Stimulated activated CD8-positive, alpha-beta memory T cell treated with anti-CD3 and anti-CD28 coated beads, Interleukin-15, amount 100 ng/mL, for 4 hours (primary cell): ENCODE measurements at places on chromosomes 1 and 21.
A peak's percentile ranks its signal among the peaks of the same experiment; 100 is the strongest.

- DNase-seq: no peak
Observed at GRCh38 chr1:18531503-18531845, 50.7 kb downstream of the KLHDC7A start.

- DNase-seq: no peak
Observed at GRCh38 chr1:94012708-94013366, 103.6 kb upstream of the GCLM start.

- no peak for DNase-seq
Observed at GRCh38 chr1:198493329-198493728, 47.2 kb downstream of the ATP6V1G3 start.

DNA sequence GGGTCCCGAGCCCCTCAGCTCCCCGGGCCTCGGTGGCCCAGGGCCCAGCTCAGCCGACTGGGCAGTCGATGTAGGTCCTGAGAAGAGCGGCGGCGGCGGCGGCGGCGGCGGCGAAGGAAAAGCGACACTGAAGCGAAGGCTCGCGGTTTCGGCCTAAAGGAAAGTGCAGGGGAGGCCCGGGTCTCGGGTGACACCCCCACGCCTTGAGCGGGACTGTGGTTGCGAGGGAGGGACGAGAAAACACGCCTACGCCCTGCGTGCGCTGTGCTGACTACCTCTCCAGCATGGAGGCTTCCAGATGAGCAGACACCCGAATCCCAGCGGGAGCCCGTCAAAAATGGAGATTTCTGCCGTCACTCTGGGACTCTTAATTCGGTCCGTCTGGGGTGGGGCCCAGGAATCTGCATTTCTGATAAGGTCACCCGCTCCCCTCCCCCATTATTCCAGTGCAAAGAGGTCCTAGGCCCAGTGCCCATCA, 31.2 kb downstream of the DNTTIP2 start:
- peak; percentile 62 for DNase-seq

DNA sequence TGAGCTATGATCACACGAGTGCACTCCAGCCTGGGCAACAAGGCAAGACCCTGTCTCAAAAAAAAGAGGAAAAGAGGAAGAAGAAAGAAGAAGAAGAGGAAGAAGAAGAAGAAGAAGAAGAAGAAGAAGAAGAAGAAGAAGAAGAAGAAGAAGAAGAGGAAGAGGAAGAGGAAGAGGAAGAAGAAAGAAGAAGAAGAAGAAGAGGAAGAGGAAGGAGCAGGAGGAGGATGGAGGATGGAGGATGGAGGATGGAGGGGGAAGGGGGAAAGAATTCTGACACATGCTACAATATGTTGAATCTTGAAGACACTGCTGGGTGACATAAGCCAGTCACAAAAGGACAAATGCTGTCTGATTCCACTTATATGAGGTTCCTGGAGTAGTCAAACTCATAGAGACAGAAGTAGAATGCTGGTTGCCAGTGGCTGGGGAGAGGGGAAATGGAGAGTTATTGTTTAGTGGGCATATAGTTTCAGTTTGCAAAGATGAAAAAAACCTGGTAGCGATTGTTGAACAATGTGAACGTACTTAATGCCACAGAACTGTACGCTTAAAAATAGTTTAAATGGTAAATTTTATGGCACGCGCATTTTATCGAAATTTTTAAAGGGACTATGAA, 47.3 kb upstream of the COA6 start:
- DNase-seq: no peak

DNA sequence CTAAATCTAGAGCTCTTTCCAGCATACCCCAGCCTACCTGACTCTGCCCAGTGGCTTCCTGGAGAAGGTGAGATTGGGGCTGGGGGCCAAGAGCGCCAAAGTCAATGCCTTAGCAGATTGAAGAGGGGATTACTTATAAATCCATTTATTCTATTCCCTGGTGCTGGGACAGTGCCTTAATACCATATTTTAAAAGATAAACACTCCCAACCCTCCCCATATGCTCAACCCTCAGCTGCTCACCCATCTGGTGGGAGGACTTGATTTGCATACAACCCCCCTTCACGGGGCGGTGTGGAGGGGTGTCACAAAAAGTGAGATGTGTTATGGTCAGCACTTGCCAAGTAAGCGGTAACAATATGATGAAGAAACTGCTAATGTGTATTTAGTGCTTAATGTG, 3.2 kb upstream of the DISP3 start:
- no peak for DNase-seq

DNA sequence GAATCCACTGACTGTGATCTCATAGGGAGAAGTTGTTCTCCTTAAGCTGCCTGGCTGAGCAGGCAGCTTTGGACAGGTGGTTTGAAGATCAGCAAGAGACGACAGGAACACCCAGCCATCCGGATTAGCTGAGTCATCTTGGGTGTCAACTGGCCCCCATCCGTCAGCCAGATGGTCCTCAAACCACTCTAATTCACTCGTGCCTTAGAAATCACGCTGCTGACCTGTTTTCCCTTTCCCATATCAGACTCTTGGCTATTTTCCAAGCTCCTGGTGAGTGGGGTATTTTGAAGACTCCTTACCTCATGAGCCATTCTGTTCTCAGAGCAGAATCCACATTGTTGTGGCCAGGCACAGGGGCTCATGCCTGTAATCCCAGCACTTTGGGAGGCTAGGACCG, 149.1 kb upstream of the L1TD1 start:
- no peak for DNase-seq

GRCh38 chr1:212557739-212558692, 50.5 kb upstream of the ATF3 start:
- DNase-seq: no peak

DNA sequence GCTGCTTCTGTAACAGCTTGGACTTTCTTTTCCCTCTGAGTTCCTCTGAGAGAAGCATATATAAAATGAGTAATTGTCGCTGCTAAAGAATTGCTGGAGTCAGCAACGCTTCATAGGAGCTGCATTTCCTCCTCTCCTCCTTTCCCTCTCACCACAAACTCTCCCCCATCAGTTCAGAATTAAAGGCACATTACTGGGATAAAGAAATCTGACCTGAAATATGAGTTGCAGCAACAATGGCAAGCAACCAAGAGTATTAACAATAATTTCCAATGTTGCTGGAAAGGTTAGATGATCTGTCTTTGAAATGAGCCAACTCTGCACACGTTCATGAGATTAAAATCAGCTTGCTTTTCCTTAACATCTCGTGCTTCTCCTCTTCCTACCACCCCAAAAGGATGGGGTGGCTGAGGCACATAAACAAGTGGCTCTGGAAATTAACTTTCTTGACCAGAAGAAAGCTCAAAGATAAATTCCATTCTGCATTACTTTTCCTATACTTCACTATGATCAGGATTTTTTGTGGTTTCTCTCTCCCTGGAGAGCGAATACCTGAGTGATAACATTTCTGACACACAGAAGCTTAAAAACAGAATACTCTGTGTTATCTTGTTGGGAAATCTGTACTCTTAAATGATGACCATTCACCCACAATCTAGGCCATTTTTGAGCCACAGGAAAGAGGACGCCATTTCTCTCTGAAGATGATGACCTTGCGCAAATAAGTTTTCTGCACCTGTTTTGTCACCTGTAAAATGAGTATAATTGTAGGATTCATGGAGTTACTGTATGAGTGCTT, 90.2 kb downstream of the TGFBR3 start:
- DNase-seq: no peak

- no peak for DNase-seq
Observed at GRCh38 chr21:31220575-31220974, 123.5 kb downstream of the TIAM1 start.

DNA sequence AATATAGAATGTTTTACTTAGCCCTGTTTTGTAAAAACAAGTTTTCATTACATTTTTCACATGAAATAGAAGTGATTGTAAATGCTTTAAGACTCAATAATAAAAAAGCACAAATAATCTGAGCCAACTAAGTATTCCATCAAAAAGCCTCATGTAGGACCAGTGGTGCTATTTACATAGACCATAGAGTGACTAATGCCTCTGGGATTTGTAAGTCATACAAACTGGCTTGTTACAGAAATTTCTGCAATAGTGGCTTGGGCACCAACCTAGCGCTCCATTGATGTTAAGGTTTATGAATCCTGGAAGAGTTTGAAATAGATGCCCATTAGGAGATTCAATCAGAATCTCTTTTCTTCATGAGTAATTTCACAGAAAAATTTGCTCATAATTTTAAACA, 31.9 kb downstream of the ZMYM1 start:
- no peak for DNase-seq

- DNase-seq: no peak
Observed at GRCh38 chr1:21657456-21658190, 11.5 kb downstream of the RAP1GAP start.

GRCh38 chr1:183891158-183891856, 86.4 kb downstream of the RGL1 start:
- DNase-seq: no peak

- DNase-seq: no peak
Observed at GRCh38 chr1:61070054-61070453, 12.3 kb upstream of the NFIA start.

DNA sequence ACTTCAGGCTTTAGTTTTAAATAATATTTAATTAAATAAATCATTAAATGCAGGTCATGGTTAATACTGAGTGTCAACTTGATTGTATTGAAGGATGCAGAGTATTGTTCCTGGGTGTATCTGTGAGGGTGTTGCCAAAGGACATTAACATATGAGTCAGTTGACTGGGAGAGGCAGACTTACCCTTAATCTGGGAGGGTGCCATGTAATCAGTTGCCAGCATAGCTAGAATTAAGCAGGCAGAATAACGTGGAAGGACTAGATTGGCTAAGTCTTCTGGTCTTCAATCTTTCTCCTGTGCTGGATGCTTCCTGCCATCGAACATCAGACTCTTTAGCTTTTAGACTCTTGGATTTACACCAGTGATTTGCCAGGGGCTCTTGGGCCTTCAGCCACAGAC, 85.3 kb downstream of the MAP3K21 start:
- DNase-seq: no peak

DNA sequence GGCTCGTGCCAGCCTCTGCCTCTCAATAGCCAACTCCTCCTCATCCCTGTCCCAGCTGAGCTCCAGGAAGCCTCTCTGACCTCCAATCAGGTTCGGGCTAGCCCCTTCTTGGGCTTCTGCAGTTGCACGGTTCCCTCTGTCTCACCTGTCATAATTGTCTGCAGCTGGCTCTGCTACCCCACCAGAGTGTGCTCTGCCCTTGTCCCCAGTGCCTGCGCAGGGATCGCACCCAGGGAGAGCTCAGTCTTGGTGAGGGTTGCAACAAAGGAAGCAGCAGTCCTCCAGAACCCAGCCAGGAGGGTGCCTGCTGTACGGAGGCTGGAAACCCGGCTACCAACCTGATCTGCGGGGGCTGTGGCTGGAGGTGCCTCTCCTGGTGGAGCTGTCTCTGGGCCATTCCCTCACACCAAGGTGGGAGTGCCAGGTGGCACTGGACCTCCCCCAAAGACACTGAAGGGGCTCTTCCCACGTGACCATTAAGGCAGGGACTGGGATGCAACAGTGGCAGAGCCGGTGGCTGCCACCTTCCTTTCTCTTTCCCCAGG, 63.5 kb upstream of the DMRTB1 start:
- no peak for DNase-seq

DNA sequence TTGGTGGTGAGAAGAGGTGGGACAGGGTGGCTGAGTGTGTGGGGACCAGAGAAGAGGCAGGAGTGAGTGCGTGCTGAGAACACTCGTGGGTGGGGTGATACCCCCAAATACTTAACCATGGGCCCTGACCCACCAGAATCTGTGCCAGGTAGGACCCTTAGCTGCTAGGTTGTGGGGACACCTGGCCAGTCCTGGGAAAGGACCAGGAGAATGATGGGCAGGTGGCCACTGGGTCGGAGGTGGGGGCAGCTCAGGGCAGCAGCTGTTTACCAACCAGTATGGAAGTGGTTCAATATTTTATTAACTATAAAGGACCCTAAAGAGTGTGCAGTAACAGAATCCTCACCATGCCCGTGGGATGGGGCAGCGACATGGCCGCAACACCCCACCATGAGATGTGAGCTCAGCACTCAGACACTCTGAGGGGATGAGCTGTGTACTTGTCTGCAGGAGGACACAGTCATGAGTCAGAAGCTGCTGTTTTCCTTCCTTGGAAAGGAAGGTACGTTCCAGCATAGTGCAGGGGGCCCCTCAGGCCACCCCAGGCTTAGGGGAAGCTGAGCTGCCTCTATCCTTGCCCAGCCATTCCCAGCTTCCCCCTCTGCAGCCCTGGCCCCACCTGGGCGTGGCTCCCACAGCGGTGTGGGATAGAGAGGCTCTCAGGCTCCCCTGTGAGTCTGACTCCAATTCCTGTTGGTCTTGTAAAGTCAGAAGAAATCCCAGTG, 25.4 kb downstream of the TEX35 start:
- no peak for DNase-seq

GRCh38 chr1:17335821-17336710, 28.1 kb downstream of the PADI4 start:
- no peak for DNase-seq

DNA sequence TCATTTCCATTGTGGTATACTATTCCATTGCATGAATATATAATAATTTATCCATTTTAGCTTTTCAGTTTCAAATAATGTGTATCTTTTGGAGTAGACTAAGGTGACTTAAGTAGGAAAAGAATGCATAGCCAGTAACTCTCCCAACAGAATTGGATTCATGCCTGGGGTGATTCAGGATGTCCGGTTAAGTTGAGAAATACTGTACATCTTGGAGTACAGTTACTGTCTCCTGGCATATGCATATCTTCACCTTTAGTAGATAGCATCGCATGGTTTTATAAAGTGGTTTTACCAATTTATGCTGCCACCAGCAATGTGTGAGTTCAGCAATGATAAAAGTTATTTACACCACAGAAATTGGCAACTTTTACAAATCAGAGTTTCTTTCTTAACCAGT, 18.6 kb upstream of the SLC6A9 start:
- DNase-seq: no peak

DNA sequence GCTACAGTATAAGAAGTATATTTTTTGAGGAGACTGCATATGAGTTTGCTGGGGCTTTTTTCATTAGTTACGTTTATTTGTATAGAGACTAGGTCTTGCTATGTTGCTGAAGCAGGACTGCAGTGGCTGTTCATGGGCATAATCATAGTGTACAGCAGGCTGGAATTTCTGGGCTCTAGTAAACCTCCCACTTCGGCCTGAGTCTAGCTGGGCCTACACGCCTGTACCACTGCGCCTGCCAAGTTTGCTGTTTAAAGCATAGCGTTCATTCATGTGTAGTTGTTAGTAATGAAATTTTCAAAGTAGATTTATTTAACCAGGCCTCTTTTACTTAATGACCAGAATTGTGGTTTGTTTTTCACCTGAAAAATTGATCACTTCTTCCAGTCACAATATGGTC, 33.8 kb downstream of the HS2ST1 start:
- no peak for DNase-seq

GRCh38 chr1:33365560-33365997, 44.7 kb upstream of the A3GALT2 start:
- DNase-seq: no peak

GRCh38 chr1:236861560-236862218, 66.6 kb downstream of the MTR start:
- DNase-seq: no peak

DNA sequence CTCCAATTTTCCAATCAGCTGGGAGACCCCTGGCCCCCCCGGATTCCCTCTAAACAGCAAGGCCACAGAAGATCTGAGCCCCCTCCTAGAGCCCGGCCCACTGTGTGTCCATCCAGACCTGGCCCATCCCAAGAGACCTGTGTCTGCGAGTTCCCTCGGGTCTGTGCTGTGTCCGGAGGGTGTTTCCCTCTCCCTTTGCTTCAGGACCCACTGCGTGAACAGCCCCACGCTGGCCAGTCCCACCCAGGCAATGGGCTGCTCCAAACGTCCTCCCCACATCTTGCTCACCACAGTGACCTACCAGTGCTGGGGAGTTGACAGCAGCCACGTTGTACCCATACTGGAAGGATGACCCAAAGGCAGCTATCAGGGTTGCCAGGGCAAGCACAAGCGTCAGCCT, 11.6 kb downstream of the SLC2A5 start:
- DNase-seq: no peak

- no peak for DNase-seq
Observed at GRCh38 chr1:47759936-47760629, 237.1 kb downstream of the TRABD2B start.
